ENCODE measurements at places on chromosomes 3 and 15.

DNA sequence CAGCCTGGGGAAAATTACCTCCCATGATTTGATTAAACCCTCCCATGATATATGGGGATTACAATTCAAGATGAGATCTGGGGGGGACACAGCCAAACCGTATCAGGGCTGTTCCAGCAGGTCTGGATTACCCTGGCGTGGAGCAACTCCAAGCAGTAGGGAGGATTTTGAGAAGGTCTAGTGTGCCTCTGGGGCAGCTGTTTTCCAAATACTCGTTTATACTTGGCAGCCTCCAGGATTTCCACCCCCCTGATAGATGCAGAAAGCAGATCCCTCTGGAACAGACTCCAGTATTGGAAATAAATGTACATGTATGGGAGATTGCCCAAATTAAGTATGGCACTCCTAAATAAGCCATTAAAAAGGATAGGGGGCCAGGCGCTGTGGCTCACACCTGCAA lies 7.7 kb upstream of the IRAK2 start:
- DNase-seq = no peak

DNA sequence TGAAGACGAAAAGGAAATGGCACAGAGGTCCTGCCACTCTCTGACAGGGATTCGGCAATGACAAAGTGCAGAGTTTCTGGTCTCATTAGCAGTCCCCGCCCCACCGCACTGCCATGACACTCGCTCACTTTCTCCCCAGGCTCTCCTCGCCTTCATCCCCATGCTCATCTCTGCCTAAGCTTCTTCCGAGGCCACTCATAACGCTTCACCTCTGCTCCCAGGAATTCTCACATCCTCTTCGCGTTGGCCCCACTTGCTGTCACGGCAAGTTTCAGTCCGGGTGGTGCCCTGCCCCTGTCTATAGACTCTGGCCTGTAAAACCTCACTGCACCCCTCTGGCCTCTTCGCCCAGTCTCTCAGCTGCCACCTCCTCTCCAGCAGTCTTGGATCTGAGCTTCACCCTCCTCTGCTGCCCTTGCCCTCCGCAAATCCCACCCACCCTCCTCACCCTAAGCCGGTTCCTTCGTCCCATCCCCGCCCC lies 654 bp downstream of the RUBCN start:
- peak; percentile 75 for DNase-seq

DNA sequence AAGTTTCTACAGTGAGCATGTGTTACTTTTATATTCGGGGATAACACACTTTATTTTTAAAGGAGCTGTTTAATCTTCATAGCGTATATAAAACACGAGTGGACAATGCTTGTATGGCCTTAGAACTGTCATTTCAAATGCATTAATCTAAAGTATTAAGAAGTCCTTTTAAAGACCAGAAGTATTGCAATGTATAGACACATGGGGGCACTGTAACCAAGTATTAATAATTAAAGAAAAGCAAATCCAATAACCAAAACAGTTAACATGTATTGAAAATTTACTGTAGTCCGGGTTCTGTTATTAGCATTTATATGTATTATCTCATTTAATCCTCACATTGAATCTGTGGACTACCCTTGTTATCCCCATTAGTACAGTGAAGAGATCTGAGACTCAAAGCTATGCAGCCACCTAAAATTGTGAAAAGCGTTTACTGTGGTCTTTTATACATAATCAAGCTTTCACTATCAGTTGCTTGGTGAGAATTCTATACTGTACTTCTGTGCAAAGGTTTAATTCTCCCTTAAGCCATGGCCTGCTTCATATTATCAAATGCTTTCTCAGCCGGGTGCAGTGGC lies 10.1 kb downstream of the ARL14 start:
- no peak for DNase-seq

DNA sequence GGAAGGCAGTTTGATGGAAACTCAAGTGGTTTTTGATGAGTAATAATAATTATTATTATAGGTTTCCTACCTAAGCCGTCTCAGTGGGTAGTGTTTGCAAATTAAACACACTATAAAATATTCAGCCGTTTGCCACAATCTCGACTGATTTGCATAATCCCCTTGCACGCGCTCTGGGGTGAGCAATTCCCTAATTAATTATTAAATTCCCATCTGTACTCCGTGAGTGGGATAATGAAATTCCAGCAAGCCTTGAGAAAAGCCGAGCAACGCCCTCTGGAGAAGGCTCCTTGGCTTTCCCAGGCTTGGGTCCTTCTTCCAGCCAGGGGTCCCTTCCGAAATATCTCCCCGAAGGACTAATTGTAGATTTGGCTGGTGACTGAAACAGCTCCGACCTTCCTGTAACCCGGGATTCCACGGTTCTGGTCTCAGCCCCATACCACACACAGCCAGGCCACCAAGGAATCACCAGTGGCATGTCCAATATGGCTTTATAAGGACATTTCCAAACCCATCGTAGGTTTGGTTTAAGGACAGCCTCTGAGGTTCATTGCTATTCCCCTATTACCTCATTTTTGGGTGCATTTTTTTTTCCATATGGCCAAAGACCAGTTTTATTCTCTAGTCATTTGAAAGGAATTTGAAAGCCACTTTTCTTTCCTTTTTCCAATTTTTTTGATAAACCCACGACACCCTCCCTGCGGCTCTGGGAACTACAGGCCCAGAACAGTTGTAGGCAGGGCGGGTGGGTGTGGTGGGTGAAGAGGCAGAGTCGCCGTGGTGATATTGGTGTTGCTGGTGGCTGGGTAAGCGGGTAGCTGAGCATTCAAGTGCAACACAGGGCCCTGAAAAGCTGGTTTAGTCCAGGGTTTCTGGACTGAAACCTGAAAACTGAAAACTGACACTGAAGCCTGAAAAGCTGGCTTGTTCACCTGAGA lies 33.2 kb upstream of the RGMA start:
- no peak for DNase-seq

GRCh38 chr3:46193436-46193835 lies 14.7 kb downstream of the CCR1 start:
- DNase-seq = no peak

DNA sequence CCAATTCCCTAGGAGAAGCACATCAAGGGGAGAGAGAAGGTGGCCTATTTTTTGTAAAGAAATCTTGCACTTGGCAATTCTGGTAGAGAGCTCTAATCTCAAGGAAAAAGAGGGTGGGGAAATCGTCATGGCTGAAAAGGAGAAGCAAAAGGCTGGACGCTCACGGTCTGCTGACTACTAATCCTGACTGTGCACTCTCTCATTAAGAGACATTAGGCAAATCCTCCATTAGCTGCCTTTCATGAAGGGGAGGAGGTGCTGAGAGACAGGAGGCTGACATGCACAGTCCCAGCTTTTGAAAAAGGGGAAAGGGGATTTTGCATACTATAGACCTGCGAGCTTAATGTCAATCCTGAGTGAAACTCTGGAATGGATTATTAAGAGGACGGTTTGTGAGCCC lies 170.0 kb downstream of the NR2F2 start:
- DNase-seq = no peak

- DNase-seq = no peak
These were observed 202.8 kb downstream of the CADPS start for GRCh38 chr3:62672270-62672987.

- DNase-seq = no peak
These were observed 112.4 kb upstream of the CCDC54 start for GRCh38 chr3:107264888-107265287.

DNA sequence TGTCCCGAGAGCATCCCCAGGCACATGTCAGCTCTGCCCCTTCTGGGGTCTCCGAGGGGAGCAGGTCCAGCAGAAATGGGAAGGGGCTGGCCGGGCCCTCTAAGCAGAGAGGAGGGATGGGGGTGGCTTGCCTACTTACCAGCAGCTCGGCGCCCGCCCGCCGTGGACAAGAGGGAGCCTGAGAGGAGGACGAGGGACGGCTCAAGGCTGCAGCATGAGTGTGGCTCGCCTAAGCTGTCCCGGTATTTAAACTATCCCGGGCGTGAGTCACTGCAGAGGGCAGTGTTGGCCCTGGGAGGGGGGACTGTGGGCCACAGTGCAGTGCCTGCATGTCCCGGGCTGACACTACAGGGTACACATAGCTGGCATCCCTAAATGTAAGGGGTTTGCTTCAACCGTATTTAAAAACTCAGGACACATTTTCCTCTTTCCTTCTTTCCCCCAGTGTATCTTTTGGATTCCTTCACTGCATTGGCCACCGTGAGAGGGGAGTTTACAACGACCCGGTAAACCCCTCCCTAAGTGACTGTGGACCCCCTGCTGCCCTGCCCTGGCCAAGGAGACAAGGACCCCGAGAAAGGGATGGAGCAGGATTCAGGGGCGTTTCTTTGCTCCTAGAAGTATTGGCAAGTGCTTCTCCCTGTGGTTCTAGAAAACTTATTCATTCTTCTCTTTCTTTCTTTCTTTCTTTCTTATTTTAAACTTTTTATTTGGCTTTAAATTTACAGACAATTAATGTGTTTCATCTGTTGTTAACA lies at the start of gene LRRC15:
Gene LRRC15 (minus strand): TSS at position 222 of the 758 bp plus-strand sequence. CDS start 8,700 bp downstream, outside the sequence.
- DNase-seq = no peak

DNA sequence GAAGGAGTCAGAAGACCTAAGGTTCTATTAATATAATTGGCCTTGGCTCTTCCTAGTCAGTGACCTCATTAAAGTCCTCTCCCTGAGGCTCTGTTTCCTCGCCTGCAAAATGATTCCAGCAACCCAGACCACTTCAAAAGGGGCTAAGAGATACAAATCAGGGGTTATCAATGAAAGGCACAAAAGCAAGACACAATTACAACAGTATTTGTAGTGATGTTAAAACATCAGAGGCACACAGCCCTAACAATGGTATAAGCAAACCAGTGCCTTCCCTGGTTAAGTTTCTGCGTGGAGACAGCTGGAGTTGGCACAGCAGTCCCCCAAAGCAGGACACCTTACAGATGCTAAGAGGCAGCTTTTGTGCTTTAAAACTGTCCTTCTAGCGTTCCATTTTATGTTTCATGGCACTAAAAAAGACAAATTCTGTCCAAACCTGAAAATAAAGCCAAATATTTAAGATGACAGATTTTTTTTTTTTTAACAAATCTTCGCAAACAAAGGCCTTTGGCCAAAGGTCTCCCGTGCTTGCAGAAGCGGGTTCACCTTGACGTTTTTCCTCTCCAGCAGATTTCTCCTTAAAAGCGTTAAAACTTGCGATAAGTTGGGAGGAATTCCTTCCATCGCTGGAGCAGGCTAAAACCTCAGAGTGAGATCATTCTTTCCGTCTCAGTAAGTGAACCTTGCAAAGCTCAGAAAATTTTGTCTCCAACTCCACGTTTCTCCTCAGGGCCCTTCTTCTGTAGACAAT lies 999 bp downstream of the ZNF280D start:
- DNase-seq = no peak

GRCh38 chr3:137062250-137062649 lies 104.5 kb downstream of the IL20RB start:
- DNase-seq = no peak

DNA sequence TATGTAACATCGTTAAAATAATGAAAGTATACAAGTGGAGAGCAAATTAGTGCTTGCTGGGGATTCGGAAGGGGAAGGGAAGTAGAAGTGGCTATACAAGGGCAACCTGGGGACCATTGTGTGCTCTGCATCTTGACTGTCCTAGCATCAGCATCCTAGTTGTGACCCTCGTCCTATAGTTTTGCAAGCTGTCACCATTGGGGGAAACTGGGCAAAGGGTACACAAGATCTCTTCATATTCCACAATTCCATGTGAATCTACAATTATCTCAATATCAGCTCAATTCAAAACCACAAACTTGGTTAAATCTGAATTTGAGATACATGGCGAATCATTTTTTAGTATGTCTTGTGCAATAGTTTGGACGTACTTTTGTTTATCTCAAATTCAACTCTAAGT lies 30.9 kb downstream of the WNT7A start:
- no peak for DNase-seq

DNA sequence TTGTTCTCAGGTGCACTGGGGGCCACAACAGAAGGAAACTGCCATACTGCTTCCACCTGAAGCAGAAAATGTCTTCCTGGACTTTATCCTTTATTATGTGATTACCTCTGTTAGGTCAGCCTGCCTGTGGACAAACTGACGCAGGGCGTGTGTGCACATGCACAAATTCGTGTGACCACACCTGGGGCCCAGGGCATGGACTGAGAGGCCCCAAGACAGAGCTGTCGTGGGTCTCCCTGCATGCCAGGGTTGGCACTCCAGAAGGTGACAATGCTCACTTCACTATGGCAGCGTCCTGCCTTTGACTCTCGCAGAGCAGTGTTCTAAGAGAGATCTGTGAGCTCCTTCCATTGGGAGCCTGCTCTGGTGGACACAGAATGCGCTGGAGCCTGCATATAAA lies 34.5 kb downstream of the CCDC12 start:
- DNase-seq = no peak

Data from activated CD4-positive, alpha-beta memory T cell treated with anti-CD3 and anti-CD28 coated beads for 36 hours (primary cell).